BJ (cell line): ENCODE measurements at places on chromosomes 16 and 17.
A peak's percentile ranks its signal among the peaks of the same experiment; 100 is the strongest.

- DNase-seq = peak; percentile 12
Measured at GRCh38 chr16:1331712-1332617, 1.5 kb upstream of the BAIAP3 start.

DNA sequence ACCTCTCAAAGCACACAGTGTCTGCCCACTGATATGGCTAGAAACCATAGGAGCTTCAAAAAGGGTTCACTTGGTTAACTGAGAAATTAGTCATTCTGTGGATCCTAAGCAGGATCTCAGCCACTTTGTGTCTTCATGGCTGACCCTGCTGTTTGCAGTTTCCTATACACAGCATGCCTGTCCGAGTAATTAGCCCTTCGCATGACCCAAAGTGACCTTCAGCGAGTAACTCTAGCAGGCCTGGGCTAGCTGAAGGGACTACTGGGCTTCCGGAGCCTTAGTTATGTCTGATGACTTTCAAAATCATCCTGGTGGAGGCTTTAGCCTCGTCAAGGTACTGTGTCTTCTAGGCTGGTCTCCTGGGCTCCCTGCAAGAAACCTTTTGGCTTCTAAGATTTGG, 28.9 kb upstream of the FBXW10B start:
- no peak for DNase-seq

DNA sequence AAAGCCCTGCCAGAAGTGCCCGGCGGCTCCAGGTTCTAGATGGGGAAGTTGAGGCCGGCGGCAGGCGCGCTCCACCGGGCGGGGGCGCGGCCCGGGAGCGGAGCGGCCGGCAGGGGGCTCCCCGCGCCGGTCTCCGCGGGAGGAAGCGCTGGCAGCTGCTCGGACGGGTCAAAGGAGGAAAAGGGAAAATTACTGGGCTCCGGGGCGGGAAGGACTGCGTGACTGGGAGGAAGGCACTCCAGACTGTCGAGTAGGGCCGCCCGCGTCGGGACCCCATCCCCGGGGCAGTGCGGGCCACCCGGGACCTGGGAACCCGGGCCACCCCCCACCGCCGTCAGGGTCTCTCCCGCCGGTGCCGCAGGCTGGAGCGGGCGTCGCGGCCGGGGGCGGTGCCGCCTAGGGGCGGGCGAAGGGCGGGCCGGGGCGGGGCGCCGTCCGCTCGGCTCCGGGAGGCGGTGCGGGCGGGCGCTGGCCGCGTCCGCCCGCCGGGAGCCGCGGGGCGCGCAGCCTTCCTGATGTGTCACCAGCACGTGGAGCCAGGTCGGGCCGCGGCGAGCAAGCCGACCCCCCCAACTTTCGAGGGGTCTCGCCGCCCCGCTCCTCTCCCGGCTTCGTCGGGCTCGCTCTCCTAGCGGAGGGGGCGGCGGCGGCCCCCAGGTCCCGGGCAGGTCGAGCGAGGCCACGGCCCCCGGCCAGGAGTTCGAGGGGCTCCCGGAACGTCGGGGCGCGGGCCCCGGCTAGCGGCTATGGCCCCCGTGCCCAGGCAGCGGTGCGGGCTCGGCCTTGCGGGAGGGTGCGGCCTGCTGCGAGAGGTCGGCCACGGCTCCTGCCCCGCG, 167.5 kb downstream of the RAB11FIP4 start:
- DNase-seq = no peak

GRCh38 chr17:81967533-81968395, 6.8 kb upstream of the NOTUM start:
- DNase-seq = peak; percentile 11

DNA sequence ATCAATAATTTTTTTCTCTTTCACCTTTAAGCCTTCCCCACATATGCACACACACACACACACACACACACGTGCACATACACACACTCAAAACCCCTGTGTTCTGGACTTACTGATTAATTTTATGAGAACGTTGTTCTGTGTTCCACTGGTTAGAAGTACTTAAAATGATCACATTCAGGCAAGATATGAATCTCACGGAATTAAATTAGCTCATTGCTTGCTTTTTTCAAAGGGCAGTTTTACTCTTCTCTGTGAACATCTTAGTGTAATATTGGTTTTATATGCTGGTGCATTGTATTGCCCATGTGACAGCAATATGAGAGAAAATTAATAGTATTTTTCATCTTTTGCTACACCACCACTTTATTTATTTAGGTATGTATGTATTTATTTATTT, 377.3 kb upstream of the RBFOX1 start:
- no peak for DNase-seq

- DNase-seq = no peak
Measured at GRCh38 chr17:7220593-7221277, 997 bp downstream of the ACADVL start.

DNA sequence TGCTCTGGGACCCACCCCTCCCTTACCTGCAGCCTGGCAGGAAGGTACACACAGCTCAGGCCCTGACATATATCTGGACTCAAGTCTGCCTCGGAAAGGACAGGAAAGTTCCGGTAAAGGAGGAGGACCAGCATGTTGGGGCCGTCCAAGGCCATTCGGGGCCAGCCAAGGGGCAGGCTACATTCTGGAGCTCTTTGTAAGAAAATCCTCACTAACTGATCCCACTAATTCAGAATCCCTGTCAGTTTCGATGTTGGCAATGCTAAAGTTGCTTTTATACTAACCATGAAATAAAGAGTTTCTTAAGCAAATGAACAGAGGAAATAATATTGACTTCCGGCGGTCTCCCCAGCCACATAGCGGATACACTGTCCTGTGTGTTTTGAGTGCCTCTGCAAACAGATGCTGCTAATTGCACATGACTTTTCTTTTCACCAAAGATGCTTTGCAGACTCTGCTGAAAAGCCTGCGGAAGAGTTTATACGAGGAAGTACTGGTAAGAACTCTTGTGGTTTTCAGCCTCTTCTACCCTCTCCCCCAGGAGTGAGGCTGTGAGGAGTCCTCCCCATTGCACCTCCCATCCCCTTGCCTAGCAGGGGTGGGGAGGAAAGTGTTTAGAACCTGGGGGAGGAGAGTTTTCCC, 54.8 kb downstream of the PLXDC1 start:
- DNase-seq = no peak

DNA sequence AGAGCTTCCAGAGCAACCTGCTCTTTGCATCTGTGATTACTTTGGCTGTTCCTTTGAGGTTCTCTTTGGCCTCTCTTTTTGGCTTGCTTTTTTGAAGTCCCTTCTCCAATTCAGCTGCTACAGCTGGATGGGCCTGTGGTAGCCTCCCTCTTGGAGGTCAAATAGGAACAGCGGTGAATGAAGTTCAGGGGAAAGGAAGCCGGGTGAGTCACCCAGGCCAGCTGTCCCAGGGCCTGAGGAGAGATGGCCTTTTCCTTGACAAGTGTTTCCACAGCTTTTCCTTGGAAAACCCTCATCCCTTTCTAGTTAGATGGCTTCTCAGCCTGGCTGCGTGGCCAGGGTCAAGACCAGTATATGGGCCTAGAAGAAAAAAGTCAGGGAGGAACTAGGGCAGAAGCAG, 103.1 kb downstream of the STX8 start:
- DNase-seq = no peak

DNA sequence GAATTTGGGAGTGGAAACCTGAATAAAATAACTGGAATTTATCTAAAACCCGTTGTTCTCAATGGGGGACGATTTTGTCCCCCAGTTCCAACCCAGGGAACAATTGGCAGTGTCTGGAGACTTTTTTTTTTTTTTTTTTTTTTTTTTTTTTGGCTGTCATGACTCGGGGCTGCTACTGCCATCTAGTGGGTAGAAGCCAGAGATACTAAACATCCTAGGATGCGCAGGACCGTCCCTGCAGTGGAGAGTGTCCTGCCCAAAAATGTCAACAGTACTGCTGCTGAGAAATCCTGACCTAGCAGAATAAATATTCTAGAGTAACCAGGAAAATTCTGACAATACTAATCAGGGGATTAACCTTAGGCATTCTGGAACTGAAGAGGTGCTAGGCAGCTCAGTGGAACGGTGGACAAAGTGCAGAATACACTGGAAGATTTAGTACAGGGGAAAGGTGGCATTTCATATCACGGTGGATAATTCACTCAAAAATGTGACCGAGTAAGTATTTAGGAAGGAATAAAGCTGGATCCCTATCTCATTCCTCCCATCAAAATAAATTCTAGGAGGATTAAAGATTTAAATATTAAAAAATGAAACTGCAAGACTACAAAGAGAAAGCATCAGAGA, 107.6 kb downstream of the SPECC1 start:
- DNase-seq = no peak

DNA sequence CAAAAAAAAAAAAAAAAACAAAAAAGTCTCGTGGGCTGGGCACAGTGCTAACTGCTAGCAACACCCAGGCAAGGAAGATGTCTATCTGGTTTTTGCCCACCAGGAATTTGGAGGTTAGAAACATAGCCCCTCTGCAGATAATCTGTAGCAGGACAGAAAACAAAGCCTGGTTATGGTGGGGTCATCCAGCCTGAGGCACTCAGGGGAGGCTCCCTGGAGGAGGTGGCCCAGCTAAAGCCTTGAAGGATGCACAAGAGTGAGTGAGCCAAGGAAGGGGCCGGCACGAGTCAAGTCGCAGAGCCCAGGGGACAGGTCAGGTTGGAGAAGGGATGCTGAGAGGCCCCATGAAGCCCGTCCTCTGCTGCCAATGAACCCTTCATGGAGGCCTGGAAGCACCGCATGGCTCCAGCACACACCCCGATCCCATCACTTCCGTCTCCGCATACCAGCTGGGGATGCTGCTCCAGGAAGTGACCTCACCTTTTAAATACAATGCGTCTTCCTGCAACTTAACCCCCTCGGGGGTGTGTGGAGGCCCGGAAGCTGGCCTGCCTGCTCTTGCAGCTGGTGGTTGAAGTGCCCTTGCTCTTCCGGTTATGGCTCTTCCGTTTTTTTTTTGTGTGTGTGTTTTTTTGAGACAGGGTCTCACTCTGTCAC, 86.5 kb downstream of the ENGASE start:
- DNase-seq = no peak

- DNase-seq = no peak
Measured at GRCh38 chr17:76331083-76331482, 22.6 kb downstream of the PRPSAP1 start.

DNA sequence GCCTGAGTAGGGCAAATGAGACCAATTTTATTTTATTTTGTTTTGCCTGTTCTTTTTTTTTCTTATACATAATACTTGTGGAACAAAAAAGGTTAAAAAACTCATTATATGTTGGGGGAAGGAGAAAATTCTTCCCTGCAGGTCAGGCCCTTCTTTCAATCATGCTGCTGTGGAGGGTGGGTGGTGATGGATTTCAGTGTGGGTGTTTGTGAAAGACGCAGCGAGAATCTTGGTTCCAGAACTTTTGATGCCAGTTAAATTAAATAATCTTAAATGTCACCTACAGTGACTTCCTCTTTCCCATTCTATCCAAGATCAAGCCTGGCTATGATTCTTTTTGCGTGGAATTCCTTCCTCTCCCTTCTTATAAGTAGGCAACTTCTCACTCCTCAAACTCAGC, 595.8 kb upstream of the EEF2KMT start:
- no peak for DNase-seq

DNA sequence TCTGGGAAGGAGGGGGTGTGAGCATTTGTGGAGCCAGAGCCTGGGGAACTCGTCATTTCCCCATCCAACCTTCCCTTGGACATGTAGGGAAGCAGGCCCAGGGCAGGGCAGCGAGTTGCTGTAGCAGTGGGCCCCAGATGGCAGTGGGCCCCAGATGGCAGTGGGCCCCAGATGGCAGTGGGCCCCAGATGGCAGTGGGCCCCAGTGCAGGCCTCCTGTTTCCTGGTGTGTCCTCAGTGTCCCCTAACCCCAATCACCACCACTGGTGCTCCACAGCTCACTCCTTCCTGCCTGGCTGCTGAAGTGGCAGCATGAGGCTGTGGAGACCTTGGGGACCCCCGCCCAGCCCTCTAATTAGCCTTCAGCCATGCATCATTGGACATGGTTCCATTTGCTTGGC, 4.5 kb downstream of the KCNJ12 start:
- no peak for DNase-seq

DNA sequence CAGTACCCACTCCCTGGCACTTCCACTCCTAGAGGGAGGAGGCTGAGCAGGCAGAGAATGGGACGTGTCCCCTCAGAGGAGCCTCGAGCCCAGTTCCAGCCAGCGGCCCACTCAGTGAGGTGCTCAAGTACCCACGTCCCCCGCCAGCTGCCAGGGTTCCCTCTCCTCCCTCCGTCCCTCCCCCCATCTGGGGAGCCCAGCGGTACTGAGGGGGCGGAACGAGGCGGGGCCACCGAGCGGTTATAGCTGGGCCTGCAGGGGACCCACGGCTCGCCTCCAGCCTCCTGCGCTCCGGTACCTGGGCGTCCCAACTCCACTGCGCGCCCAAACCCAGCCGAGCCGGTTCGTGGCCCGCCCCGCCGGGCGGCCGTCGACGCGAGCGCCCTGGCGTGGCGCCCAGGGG, at the start of gene NPW:
NPW (plus strand) TSS at position 268 of the 403 bp plus-strand sequence.
- DNase-seq = no peak

GRCh38 chr17:77508047-77508715, 367.4 kb downstream of the SEC14L1 start:
- DNase-seq = no peak

- DNase-seq = no peak
Measured at GRCh38 chr17:35801583-35802224, 6.3 kb upstream of the MMP28 start.

- no peak for DNase-seq
Measured at GRCh38 chr17:61574542-61575351, 16.3 kb downstream of the NACA2 start.

GRCh38 chr16:72768591-72768990, 279.3 kb downstream of the ZFHX3 start:
- DNase-seq = no peak

- no peak for DNase-seq
Measured at GRCh38 chr17:72258711-72259110, 137.9 kb downstream of the SOX9 start.

DNA sequence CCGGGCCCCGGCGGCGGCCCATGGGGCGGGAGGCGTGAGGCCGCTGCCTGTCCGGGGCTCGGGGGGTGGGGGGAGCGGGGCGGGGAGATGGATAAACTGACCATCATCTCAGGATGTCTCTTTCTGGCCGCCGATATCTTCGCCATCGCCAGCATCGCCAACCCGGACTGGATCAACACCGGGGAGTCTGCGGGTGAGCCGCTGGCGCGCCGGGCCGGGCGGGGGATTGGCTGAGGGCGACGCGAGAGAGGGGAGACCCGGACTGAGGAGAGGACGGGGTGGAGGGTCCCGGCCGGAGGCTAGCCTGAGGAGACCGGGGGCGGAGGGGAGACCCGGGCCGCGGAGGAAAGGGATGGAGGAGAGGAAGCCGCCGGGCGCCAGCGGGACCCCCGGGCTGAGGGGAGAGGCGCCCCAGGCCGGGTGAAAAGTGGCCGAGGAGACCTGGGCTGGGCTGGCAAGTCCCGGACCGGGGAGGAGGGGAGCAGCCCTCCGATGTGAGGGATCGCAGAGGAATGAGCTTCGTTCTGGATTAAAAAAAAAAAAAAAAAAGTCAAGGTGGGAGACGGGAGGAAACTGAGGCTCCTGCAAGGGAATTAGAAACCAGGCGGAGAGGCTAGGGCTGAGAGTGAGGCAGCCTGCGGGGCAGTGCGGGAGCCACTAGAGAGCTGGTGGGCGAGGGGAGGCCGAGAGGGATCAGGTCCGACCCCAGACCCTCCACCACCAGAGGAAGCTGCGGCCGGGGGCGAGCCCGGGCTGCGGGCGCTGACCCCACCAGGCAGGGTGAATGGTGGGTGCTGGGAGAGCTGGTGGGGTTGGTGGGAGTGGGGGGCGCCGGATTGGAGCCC, 526 bp downstream of the MOSMO start:
- DNase-seq = no peak

GRCh38 chr17:32651084-32651483, 164.3 kb downstream of the CDK5R1 start:
- DNase-seq = no peak

GRCh38 chr16:1548727-1549126, 15.3 kb downstream of the TMEM204 start:
- no peak for DNase-seq

- DNase-seq = peak; percentile 93
Measured at GRCh38 chr16:11350921-11351335, 5.7 kb downstream of the RMI2 start.

- no peak for DNase-seq
Measured at GRCh38 chr17:10268005-10268404, 69.6 kb upstream of the GAS7 start.
